Panc1 (cell line): ENCODE measurements at places on chromosomes 16 and 17. TPM values are rescaled to one million over a fixed set of nuclear protein-coding genes. Genes with fewer than 3 reads are reported as not detected.

The KRTAP4-3 gene
- total RNA-seq, result not detected

The GSPT1 gene
- total RNA-seq, result 194 TPM

The CEP295NL gene
- 0.87 TPM for total RNA-seq

The RAPGEFL1 gene
- total RNA-seq, result 6.5 TPM

The UTS2R gene
- total RNA-seq, result 0.39 TPM

The ZFP90 gene
- total RNA-seq, result 16.8 TPM

The KIF18B gene
- 31.3 TPM for total RNA-seq

GRCh38 chr16:86403541-86404163 lies 106.7 kb upstream of the FOXF1 start:
- H3K27me3 ChIP-seq, result peaks cover 1% of the 10 kb centered on the region; the same call in 1 of the 2 replicates
- H3K27ac ChIP-seq, result no peak overlapping the region
- H3K4me1 ChIP-seq, result no peaks in the 10 kb centered on the region
- H3K36me3 ChIP-seq, result no peaks in the 10 kb centered on the region

DNA sequence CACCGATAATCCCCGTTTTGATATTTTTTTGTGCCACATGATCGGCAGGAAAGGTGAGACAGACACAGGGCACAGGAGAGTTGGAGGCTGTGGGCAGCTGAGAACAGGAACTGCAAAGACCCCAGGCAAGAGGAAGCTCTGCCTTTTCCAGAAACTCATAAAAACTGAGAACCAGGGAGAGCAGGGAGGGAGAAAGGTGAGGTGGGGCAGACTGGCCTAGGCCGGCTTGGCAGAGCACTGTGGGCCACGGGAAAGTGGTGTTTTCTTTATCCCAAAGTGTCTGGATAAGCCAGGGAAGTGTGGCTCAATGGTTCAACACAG lies 11.8 kb upstream of the AXIN2 start:
- no peaks in the 10 kb centered on the region for H3K36me3 ChIP-seq
- H3K27ac ChIP-seq, result no peak overlapping the region
- no peaks in the 10 kb centered on the region for H3K4me1 ChIP-seq
- no peak overlapping the region for H3K4me3 ChIP-seq

DNA sequence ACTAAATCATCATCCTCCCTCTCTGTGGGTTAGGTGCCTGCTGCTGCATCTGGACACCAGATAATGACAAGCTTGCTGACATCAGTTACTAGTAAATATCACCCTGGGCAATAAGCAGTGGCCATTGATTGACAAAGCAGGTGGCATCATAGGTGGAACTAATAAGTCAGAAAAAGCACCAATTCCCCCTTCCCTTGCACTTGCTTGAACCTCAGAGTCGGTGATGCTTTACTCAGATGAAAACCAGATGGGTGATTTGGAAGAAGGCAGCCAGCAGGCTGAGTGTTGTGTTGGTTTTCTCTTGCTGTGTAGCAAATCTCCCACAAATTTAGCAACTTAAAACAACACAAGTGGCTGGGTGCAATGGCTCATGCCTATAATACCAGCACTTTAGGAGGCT lies 146.9 kb upstream of the NOL11 start:
- H3K27ac ChIP-seq, result no peak overlapping the region
- no peak for DNase-seq
- no peaks in the 10 kb centered on the region for H3K4me1 ChIP-seq
- no peaks in the 10 kb centered on the region for H3K36me3 ChIP-seq
- H3K27me3 ChIP-seq, result no peaks in the 10 kb centered on the region

- H3K4me3 ChIP-seq, result no peak overlapping the region
- H3K27ac ChIP-seq, result no peak overlapping the region
- no peaks in the 10 kb centered on the region for H3K36me3 ChIP-seq
- H3K4me1 ChIP-seq, result peaks cover 16% of the 10 kb centered on the region
These were observed 88.7 kb downstream of the FOXL1 start for GRCh38 chr16:86667035-86667434.

DNA sequence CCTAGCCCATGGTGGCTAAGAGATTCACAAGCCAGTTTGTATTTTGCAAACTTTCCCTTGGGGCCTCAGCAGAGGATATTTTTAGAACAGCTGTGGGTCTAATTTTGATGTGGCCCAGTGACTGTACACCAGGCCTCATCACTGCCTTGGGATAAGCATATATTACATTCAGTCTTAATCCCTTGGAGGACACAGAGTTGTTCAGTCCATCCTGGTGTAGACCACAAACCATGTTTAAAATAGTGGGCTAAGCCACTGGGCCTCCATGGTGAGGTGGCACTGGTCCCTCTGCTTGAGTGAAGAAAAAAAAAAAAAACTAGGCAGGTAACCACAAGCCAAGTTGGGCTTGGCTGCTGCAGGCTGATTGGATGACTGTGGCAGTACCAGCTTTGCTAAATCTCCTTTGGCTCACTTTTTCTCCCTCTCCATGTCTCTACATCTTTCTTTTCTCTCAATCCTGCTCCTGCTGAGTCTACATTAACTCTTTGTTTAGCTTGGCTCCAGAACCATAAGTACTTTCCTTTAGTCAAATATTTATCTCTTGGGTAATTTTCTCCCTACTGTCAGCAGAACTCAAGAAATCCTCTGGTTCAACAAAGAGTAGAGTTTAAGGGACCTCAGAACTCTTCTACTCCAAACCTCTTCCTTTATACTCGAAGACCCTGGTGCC lies 120.0 kb upstream of the TBX2 start:
- DNase-seq, result no peak
- H3K4me1 ChIP-seq, result peaks cover under 1% of the 10 kb centered on the region; the same call in 1 of the 2 replicates
- H3K36me3 ChIP-seq, result no peaks in the 10 kb centered on the region
- no peaks in the 10 kb centered on the region for H3K27me3 ChIP-seq

DNA sequence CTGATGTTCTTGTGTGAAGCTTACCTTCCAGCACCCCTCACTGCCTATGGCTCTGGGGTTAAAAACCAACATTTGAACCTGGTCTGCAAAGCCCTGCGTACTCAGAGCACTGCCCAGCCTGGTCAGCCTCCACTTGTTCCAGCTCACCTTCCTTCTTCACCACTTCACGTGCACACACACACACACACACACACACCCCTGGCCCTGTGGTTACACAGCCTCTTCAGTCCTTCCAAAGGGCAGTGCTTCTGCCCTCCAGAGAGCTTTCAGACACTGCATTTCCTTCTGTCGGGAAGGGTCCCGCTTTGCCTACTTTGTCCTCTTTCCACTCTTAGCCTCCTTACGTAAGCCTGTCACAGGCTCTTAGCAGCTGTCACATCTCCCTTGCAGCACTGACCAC lies 9.6 kb upstream of the TMEM220 start:
- no peaks in the 10 kb centered on the region for H3K4me1 ChIP-seq
- H3K27ac ChIP-seq, result no peak overlapping the region
- no peak for DNase-seq
- H3K4me3 ChIP-seq, result no peak overlapping the region

GRCh38 chr16:75860326-75861053 lies 134.2 kb upstream of the CPHXL start:
- H3K4me1 ChIP-seq, result no peaks in the 10 kb centered on the region
- no peaks in the 10 kb centered on the region for H3K27me3 ChIP-seq
- H3K4me3 ChIP-seq, result no peak overlapping the region
- no peak overlapping the region for H3K27ac ChIP-seq
- no peaks in the 10 kb centered on the region for H3K36me3 ChIP-seq

GRCh38 chr17:45225964-45226530 lies 4.4 kb downstream of the FMNL1 start:
- peak overlapping the region; percentile 96 for H3K27ac ChIP-seq
- no peaks in the 10 kb centered on the region for H3K36me3 ChIP-seq
- H3K4me1 ChIP-seq, result peaks cover 71% of the 10 kb centered on the region
- no peak overlapping the region for H3K4me3 ChIP-seq
- H3K27me3 ChIP-seq, result no peaks in the 10 kb centered on the region

GRCh38 chr17:33390479-33391176 lies 97.5 kb upstream of the ASIC2 start:
- H3K36me3 ChIP-seq, result no peaks in the 10 kb centered on the region
- H3K4me1 ChIP-seq, result no peaks in the 10 kb centered on the region
- H3K27ac ChIP-seq, result no peak overlapping the region
- DNase-seq, result no peak
- no peak overlapping the region for H3K4me3 ChIP-seq

GRCh38 chr16:50273888-50274325 lies 7.6 kb downstream of the ADCY7 start:
- H3K4me3 ChIP-seq, result no peak overlapping the region
- no peak for DNase-seq
- no peaks in the 10 kb centered on the region for H3K27me3 ChIP-seq
- no peaks in the 10 kb centered on the region; the same call in 1 of the 2 replicates for H3K4me1 ChIP-seq

GRCh38 chr17:55440391-55440790 lies 18.8 kb upstream of the MMD start:
- H3K36me3 ChIP-seq, result no peaks in the 10 kb centered on the region
- H3K27me3 ChIP-seq, result no peaks in the 10 kb centered on the region; the same call in 1 of the 2 replicates
- no peaks in the 10 kb centered on the region for H3K4me1 ChIP-seq
- no peak for DNase-seq

GRCh38 chr17:66481271-66481670 lies 178.9 kb downstream of the PRKCA start:
- H3K4me1 ChIP-seq, result peaks cover 5% of the 10 kb centered on the region; the same call in 1 of the 2 replicates
- H3K4me3 ChIP-seq, result no peak overlapping the region
- no peak for DNase-seq
- no peak overlapping the region for H3K27ac ChIP-seq
- no peaks in the 10 kb centered on the region; the same call in 1 of the 2 replicates for H3K36me3 ChIP-seq

GRCh38 chr16:57030346-57030902 lies 41.1 kb downstream of the NLRC5 start:
- no peak for DNase-seq

GRCh38 chr16:62225675-62226074 lies 189.4 kb upstream of the CDH8 start:
- no peak overlapping the region for H3K4me3 ChIP-seq
- DNase-seq, result peak; percentile 12
- H3K27me3 ChIP-seq, result no peaks in the 10 kb centered on the region
- H3K4me1 ChIP-seq, result no peaks in the 10 kb centered on the region

DNA sequence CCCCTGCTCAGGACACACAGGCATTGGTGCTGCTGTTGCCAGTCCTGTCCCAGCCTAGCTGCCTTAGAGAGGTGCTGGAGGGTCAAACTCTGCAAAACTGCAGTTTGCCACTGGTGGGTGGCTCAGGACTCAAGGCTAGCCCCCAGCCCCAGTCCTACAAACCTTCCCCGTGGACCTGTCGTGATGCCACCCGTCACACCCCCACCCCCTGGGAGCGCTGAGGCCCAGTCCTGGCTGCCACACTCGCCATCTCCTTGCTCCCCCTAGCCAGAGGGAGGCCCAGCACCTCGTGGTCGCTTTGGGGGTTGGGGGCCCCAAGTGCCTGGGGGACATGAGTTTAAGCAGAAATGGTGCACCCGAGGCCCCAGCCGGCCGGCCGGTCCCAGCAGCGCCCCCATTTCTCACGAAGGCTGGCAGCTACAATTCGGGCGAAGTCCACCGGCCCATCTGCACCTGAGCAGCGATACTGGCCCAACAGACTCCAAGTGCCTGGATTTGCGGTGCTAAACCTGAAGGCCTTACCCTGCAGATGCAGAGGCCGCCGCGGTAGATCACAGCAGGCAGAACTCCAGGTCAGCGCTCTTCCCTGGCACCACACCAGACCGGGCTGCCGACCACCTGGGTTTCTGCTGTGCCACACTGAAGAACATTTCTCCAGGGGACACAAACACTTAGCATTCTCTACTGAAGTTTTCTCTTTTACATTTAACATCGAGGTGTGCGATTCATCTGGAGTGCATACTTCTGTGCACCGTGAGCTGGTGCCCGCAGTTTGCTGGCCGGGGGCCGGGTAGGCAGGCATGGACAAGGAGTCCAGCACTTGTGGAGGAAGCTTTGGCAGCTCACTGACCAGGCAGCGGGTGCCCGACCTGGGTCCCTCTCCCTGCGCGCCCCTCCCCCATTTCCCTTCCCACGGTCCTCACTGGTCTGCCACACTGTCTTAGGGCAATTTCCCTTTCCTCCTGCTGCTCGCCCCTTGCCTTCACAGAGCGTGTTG lies 130.0 kb downstream of the KCNJ12 start:
- no peaks in the 10 kb centered on the region for H3K27me3 ChIP-seq
- no peak overlapping the region for H3K4me3 ChIP-seq
- no peaks in the 10 kb centered on the region for H3K4me1 ChIP-seq
- no peak overlapping the region for H3K27ac ChIP-seq
- no peaks in the 10 kb centered on the region for H3K36me3 ChIP-seq

DNA sequence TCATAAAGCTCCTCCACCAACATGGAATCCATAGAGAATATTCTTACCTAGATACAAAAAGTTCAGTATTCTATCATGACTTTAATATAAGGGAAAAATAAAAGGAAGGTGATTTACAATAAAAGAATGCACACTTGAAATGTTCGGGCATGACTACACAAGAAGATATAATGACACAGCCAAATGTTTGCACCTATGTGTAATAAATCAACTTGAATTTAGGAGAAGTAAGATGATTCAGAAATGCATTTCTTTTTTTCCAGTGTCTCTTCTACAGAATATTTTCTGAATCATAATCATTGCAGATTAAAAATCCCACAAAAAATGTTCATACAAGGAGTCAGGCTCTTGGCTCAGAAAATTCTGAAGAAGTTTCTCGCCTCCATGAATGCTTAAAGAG lies 404.0 kb upstream of the HSBP1 start:
- no peak overlapping the region for H3K4me3 ChIP-seq
- no peaks in the 10 kb centered on the region for H3K36me3 ChIP-seq
- DNase-seq, result no peak
- no peak overlapping the region for H3K27ac ChIP-seq
- no peaks in the 10 kb centered on the region for H3K4me1 ChIP-seq

- H3K4me3 ChIP-seq, result no peak overlapping the region
- DNase-seq, result no peak
- H3K36me3 ChIP-seq, result no peaks in the 10 kb centered on the region; the same call in 1 of the 2 replicates
- no peaks in the 10 kb centered on the region for H3K27me3 ChIP-seq
- peaks cover 18% of the 10 kb centered on the region for H3K4me1 ChIP-seq
These were observed 42.3 kb upstream of the ZNF750 start for GRCh38 chr17:82881900-82882714.

- no peak overlapping the region for H3K4me3 ChIP-seq
- DNase-seq, result no peak
- no peaks in the 10 kb centered on the region for H3K4me1 ChIP-seq
- no peak overlapping the region for H3K27ac ChIP-seq
- H3K36me3 ChIP-seq, result no peaks in the 10 kb centered on the region
These were observed 15.9 kb downstream of the RGS11 start for GRCh38 chr16:259814-260253.

DNA sequence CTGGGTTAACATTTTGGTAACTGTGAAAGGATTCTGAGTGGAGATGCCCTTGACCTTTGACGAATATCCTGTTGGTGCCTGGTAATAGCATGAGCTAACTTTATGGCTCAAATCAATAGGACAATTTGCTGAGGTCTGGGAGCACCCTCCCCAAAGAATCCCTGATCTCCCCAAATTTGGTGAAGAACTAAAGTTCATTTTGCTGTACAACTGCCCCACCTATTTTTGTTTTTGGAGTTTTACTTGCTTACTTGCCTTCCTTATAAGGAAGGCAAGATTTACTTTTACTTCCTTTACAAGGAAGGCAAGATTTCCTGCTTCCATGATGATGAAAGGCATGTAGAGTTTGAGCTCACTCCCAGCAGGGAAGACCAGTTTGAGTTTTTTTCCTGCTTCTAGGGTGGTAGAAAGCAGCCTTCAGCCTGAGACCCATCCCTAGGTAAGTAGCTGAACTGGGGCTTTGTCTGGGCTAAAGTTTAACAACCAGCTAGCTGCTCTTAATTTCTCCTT lies 2.8 kb downstream of the KRTAP4-9 start:
- no peak overlapping the region for H3K4me3 ChIP-seq
- no peak overlapping the region for H3K27ac ChIP-seq
- no peak for DNase-seq
- H3K36me3 ChIP-seq, result no peaks in the 10 kb centered on the region
- H3K27me3 ChIP-seq, result no peaks in the 10 kb centered on the region

- H3K4me3 ChIP-seq, result no peak overlapping the region
- H3K36me3 ChIP-seq, result no peaks in the 10 kb centered on the region
- no peak overlapping the region for H3K27ac ChIP-seq
- no peaks in the 10 kb centered on the region for H3K4me1 ChIP-seq
- H3K27me3 ChIP-seq, result no peaks in the 10 kb centered on the region
- DNase-seq, result no peak
These were observed 14.5 kb downstream of the IL34 start for GRCh38 chr16:70660672-70661350.
